ENCODE measurements at places on chromosomes 16 and 17.
A peak's percentile ranks its signal among the peaks of the same experiment; 100 is the strongest.

DNA sequence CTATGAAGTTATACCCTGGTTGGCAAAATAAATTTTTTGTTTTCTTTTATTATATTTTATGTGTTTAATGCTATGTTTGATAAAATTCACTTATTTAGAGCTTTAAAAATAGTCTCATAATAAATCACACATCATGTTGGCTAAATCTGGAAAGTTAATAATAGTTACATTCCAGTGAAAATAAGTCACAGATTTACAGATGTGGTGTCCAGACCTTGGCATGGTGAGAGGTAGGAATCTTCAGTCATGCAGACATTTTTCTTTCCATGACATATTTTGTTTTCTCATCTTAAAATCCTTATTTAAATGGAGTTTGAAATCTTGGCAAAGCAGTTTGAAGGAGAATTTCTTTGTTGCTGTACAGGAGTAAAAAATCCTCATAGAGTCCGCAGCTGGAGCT, 48.1 kb upstream of the GOSR1 start:
- no peak for DNase-seq

DNA sequence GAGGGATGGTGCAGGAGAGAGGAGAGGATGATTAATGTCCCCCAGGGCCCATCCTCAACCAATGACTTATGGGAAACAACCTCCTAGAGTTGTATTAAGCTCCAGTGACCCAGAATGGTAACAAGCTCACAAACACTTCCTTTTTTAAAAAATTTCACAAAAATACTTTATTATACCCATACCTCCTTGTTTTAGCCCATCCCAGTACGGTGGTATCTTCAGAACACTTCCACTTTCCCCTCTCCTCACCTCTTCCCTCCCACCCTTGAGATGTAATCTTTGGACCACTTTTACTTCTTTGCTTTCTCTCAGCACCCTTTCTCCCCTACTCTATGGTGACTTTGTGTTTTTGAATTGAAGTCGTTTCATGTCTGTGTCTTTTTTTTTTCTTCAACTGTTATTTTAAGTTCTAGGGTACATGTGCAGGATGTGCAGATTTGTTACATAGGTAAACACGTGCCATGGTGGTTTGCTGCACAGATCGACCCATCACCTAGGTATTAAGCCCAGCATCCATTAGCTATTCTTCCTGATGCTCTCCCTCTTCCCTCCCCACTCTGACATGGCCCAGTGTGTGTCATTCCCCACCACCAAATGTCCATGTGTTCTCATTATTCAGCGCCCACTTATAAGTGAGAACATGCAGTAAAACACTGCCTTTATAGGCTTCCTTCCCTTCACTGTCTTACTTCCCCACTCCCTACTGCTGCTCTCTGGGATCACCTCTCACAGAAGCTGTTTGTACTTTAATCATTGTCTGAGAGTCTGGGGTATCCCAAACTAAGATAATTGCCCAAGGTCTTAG, 124.5 kb downstream of the PRKCB start:
- no peak for DNase-seq

DNA sequence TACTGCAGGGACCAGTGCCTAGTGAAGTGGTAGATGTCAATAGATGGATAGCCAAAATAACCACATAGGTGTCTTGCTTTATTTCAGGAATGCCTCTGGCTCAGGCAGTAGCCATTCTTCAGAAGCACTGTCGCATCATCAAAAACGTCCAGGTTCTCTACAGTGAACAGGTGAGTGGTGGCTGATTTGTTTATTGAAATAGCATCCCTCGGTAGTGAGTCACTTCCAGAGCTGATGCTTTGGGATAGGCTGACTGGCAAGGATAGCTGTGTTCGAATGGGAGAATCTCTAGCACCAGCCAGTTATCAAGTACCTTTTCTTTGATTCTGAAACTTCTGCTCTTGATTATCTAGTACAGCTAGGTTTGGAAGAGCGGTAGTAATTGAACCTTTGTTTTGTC, 10.3 kb downstream of the PHAF1 start:
- DNase-seq: no peak

DNA sequence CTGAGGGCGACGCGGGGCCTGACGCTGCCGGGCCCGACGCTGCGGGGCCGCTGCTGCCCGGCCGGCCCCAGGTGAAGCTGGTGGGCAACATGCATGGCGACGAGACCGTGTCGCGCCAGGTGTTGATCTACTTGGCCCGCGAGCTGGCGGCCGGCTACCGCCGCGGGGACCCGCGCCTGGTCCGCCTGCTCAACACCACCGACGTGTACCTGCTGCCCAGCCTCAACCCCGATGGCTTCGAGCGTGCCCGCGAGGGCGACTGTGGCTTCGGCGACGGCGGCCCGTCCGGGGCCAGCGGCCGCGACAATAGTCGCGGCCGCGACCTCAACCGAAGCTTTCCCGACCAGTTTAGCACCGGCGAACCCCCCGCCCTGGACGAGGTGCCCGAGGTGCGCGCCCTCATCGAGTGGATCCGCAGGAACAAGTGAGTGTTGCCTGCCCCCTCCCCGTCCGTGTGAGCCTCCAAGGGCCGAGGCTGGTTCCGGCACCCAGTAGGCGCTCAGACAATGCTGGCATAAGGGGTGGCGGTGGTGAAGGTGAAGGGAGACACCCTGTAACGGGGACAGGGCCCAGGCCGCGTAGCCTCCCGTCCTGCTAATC, 676 bp downstream of the CPD start:
- no peak for DNase-seq

DNA sequence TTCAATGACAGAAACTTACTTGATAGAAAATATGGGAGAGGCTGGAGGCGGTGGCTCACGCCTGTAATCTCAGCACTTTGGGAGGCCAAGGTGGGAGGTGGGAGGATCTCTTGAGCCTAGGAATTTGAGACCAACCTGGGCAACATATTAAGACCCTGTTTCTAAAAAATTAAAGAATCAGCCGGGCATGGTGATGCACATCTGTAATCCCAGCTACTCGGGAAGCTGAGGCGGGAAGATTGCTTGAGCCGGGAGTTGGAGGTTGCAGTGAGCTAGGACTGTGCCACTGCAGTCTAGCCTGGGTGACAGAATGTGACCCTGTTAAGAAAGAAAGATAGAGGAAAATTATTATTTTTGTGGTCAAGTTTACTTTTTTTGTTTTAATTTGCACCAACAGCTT, 2.1 kb upstream of the NLK start:
- no peak for DNase-seq

GRCh38 chr17:32240750-32241149, 24.9 kb upstream of the RHBDL3 start:
- no peak for DNase-seq

DNA sequence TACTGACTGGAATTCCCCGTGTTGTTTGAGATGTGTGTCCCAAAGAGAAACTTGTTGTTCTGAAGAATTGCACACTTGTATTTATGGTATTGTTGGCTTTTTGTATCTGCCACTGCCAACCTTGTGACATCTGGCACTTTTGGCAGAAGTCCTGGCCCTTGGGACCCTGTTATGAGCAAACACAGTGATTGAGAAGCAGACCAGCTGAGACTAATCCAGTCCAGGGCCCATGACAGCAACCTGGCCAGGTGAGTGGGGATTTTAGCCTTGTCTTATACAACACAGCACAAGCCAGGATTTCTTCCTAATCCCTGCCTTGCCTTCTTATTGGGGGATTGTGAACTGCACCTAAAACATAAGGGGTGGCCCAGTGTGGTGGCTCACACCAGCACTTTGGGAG, 80.0 kb downstream of the NTN1 start:
- no peak for DNase-seq

GRCh38 chr16:55452996-55453395, 26.0 kb upstream of the MMP2 start:
- no peak for DNase-seq

GRCh38 chr17:67044940-67045339, 586 bp downstream of the CACNG1 start:
- no peak for DNase-seq

- peak; percentile 89 for DNase-seq
Observed at GRCh38 chr16:2964475-2965336, 631 bp downstream of the KREMEN2 start.

- no peak for DNase-seq
Observed at GRCh38 chr17:75695830-75696271, 25.4 kb upstream of the ITGB4 start.

GRCh38 chr16:23225634-23226033, 43.1 kb downstream of the SCNN1G start:
- DNase-seq: no peak

DNA sequence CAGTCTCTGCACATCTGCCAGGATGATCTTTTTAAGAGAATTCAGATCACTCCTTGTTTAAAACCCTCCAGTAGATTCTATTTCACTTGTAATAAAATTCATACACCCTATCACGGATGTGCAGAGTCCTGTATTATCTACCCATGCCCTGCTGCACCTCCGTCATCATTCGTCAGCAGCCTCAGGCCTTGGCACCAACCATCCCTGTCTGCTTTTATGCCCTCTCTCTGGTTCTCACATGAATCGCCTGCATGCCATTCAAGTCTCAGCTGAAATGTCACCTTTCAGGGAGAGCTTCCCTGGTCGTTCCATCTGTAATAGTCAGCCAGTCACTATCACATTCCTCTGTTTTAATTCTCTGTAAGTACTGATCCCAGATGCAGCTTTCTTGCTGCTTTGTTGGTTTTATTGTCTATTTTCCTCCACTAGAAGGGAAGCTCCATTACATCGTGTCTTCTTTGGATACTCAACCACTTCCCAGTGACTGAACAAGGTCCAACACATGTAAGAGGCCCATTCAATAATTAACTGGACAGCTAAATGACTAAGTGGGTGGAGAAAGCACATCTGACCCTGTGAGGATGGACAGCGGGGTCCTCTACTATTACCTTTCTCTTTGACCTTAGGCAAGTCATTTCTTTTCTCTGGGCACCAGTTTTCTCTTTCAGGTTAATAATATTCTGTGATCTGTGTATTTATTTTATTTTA, 81.2 kb upstream of the GOT2 start:
- no peak for DNase-seq

DNA sequence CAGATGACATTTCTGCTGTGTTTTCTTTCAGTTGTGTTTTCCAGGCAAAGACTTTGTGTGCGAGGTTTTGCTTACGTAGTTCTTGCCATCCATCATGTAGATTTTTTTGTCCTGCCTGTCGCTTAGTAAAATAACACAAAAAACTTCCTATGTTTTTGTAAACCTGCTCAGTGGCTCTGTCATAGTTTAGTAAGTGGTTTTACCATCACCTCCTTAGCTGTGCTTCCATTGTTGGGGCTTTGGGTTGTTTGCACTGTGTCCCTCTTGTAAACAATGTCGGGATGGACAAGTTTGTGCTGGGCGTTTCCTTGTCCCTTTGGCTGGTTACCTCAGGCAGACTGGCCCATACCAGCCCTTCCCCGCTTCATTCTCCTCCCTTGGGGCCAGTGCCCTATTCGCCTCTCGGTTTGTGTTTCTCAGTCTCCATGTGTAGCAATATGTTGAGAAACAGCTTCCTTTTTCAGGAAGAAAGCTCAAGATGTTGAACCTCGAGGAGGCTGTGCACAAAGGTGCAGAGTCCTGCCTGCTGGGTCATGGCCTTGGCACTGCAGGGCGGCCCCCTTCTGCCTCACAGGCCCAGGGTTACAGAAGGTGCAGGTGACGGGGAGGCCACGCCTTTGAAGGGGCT, 74.6 kb downstream of the KSR1 start:
- no peak for DNase-seq

- no peak for DNase-seq
Observed at GRCh38 chr17:81348097-81349055, 46.9 kb upstream of the BAHCC1 start.

DNA sequence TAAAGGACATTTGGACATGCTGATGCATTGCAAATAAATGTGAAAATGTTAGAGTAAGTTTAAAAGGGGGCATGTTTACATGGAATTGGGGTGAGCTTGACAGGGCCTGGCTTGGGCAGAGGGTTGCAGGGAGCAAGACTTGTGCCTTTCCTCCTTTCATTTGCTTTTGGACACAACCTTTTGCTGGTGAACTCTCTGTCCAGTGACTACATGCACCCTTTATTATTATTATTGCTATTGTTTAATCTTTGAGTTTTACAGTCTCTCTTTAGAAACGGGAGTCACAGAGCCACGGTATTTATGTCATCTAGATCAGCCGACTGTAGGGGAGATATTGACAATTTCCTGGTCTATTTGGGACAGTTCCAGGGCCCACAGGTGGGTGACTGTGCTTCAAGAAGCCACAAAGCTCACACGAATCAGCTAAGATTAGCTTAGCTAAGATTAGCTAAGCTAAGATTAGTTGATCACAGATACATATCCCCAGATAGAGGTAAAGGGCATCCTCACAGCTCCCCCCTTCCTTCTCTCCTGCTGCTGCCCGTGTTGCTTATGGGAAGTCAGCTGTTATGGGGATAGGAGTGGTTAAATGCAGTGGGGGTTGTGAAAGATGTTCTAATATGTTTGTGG, 28.9 kb upstream of the ETV4 start:
- no peak for DNase-seq

GRCh38 chr16:27222249-27223225, 19.2 kb downstream of the KDM8 start:
- DNase-seq: no peak

DNA sequence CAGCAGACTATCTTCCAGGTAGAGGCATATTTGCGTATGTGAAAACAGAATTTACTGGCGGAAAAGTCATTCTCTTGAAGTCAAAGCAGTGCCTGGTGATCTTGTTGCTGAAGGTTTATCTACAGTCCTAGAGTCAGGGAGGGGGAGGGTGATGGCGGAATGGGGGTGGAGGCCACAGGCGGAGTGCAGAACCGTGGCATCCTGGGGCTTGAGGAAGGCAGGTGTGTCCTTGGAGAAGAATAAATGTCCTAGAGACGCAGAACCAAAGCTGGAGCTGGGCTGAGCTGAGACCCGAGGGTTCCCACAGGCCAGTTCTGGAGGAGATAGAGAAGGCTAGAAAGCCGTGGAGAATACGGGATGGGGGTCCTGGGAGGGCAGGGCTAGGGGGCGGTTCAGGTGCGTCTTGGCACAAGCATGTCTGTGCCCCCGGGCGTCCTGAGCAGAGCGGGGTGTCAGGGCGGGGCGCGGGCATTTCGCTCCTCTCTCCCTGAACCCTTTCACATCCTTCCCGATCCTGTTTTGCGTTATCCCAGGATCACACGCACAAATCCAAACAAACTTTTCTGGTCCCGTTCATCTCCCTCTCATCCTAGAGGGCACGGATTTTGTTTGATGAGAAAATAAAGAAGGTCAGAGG, 76.9 kb upstream of the CREBBP start:
- DNase-seq: no peak

DNA sequence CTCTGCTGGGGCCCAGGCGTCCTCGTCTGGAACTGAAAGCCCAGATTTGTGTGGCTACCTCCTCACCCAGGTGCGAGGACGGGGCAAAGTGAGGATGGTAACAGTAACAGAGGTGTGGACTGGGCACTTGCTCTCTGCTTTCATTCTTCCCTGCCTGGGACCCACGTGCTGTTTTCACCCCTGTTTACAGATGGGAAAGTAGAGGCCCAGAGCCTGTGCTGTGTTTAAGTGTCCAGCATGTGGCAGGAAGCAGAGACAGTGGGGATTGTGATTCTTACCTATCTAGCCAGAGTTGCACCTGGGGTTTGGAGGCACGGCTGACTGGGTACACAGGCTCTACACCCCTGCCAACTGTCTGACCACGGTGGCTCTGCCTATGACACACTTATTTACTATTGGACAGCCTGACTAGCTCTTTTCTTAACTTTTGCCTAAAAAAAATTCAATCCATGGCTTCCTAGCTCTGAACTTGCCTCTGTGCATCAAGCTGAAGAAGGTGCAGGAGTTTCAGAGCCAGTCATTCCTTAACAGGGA, 155.4 kb downstream of the CLEC16A start:
- no peak for DNase-seq

- no peak for DNase-seq
Observed at GRCh38 chr16:82954224-82954929, 327.6 kb downstream of the CDH13 start.

- peak; percentile 61 for DNase-seq
Observed at GRCh38 chr17:41835800-41836549, at the start of gene NT5C3B. TSS of gene NT5C3B (minus strand) at chr17:41836232. CDS start at chr17:41836193, 39 bp downstream.

Data from COLO829 (cell line).